Stimulated activated CD4-positive, alpha-beta T cell treated with anti-CD3 and anti-CD28 coated beads, Interleukin-1b, Interleukin-23, amount 100 ng/mL, for 1 hour (primary cell): ENCODE measurements at places on chromosomes 16 and 17.

DNA sequence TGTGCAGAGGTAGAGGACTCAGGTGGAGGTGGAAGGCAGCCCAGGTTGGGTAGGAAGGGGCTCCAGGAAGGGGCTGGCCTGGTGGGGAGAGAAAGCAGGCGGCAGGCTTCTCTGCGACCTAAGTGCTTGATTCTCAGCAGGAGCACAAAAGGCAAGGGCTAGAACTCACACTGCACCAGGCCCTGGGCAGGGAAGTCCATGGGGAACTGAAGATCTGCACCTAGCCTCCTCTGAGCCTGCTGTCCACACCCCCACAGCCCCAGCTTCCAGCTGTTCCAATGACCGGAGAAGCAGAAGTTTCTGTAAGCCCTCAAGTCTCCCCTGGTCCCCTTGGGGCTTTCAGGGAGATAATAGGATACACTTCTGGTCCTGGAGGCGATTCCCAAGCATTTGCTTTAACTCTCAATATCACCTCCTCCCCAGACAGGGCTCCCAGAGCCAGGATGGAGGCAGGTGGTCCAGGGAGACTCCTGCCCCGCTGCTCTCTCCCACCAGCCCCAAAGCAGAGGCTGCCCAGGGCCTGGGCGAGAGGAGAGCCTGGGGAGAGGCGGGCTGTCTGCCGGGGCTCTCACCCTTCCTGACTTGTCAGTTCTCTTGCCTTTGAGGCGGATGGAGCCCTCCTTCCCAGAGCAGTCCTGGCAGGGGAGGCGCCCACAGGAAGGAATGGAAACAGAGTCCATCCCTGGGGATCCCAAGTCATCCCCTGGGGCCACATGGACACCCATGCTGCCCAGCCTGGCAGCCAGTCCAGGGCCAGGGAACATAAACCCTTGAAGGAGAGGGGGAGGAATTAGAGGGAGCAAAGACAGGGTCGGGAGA, 126.0 kb downstream of the RBFOX3 start:
- DNase-seq: no peak

DNA sequence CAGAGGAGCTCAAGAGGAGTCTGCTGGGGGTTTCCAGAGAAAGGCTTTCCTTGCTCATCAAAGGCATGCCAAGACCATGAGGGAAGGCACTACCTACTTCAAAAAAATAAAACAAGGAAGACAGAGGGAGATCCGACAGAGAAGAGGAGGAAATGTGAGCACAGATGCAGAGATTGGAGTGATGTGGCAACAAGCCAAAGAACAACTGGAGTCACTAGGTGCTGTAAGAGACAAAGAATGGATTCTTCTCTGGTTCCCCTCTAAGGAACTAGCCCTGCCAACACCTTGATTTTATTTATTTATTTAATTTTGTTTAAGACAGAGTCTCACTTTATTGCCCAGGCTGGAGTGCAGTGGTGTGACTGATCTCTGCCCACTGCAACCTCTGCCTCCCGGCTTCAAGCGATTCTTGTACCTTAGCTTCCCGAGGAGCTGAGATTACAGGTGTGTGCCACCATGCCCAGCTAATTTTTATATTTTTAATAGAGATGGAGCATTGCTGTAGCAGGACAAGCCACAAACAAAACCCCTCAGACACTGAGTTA, 13.8 kb upstream of the ACSF2 start:
- no peak for DNase-seq

DNA sequence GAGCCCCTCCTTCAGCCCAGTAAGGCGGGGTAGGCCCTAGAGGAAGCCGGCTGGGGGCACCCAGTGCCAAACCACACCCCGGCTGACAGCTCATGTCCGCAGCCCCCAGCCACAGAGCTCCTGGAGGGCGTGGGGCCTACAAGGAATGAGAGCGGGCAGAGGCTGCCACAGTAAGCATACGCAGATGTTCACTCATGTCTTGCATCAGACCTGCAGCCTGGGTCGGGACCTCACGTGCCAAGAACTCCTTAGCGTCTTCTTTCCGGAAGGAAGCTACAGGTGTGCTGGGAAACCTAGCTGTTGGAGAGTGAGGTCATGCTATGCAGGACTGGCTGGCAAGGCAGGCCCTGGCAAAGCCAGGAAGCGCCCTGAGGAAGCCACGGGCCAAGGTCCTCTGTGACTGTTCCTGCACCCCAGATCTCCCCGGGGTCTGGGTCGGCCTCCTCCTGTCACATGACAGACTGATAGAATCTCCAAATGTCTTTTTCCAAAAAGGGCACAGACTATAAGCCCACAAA, 1.6 kb downstream of the ZNF598 start:
- no peak for DNase-seq

DNA sequence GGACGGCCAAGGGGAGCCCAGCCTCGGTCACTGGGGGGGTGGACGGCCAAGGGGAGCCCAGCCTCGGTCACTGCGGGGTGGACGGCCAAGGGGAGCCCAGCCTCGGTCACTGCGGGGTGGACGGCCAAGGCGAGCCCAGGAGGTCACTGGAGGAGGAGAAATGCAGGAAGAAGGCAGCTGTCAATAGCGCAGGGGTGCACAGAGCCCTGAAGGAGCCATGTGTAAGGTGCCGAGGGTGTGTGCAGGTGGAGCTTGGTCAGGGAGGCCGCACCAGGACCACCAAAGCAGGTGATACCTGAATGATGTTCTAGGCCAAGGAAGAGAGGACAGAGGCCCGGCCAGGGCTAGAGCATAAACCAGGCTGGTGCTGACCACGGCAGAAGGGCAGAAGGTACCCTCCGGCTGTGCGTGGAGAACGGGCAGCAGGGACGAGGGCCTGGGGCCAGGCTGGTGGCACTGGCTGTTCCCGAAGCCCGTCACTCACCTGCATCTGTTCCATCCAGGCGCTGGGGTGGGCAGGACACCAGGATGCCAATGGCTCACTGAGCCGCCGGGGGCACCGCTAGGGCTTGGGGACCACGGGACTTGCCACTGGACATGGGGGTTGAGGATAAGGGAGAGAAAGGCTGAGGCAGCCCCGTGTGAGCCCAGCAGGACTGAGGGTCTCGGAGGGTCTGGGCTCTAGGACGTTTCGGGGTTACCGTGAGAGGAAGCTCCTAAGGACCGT, 5.9 kb upstream of the CCDC57 start:
- no peak for DNase-seq

- DNase-seq: no peak
Observed at GRCh38 chr16:87657621-87658192, 55.4 kb downstream of the JPH3 start.

DNA sequence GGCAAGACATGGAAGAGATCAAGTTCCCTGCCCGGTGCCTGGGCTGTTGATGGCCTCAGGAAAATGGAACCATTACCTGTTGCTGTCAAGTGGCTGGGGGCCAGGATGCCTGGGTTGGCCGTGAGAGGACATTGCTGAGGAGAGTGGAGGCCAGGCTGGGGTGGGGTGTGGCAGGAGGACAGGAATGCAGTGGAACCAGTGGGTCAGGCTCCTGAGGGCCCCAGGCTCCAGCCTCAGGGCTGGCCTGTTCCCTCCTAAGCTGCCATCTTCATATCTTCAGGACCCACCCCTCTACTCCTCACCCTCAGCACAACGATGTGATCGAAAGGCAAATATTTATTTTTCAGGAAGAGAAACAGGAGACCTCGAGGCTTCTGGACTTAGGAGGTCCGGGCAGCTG, 8.5 kb upstream of the YPEL3 start:
- no peak for DNase-seq

DNA sequence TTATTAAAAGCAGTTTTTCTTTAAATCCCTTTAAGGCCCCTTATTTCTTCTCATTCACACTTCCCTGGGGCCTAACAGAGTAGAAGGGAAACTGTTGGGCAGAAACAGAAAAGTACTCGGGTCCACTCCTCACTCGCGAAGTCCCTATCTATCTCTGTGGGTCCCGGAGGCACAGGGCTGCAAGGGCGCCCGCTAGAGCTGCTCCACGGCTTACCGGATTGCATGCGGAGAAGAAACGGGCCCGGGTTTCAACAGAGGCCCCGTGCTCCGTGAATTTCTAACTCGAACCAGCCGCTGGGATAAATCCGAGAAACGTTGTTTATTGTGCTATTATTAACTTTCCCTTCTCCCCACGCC, 4.3 kb downstream of the CBLN1 start:
- no peak for DNase-seq
